Vagina (tissue), 2 donors: ENCODE measurements at places on chromosomes 1 and 21.

DNA sequence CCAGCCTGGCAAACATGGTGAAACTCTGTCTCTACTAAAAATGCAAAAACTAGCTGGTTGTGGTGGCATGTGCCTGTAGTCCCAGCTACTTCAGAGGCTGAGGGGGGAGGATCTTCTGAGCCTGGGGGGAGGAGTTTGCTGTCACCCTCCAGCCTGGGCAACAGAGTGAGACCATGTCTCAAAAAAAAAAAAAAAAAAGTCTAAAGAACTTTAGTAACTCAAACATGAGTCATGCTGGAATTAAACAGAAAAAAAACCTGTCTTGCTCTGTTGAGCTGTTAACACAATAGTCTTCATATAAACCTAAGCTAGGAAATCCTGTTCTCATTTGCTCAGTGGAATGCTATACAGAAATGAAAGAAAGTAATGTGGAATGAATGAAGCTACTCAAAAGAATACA lies 16.7 kb upstream of the DISP1 start:
- H3K27ac ChIP-seq = no peak overlapping the region
- no peaks in the 10 kb centered on the region for H3K4me1 ChIP-seq
- DNase-seq = no peak
- no peaks in the 10 kb centered on the region for H3K36me3 ChIP-seq
- H3K27me3 ChIP-seq = no peaks in the 10 kb centered on the region

GRCh38 chr1:21663248-21663950 lies 5.8 kb downstream of the RAP1GAP start:
- peaks cover 9% of the 10 kb centered on the region for H3K4me1 ChIP-seq
- H3K27me3 ChIP-seq = no peaks in the 10 kb centered on the region
- H3K27ac ChIP-seq = no peak overlapping the region
- no peak overlapping the region for H3K4me3 ChIP-seq
- H3K36me3 ChIP-seq = no peaks in the 10 kb centered on the region
- DNase-seq = no peak

DNA sequence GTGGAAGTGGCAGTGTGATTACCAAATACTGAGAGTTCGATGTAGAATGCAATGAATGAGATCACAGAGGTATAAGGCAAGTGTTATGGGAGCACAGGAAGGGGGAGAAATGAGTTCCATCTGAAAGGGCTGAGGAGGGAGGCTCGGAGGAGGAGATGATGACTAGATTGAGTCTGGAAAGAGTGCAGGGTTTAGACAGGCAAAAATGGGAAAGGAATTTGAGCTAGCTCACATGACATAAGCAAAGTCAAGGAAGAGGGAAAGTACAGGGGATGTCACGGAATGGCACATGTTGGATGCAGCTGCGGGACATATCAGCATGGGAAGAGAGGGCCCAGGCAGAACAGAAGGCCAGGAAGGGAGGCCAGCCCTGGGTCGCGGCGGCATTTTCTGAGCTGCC lies 132.7 kb downstream of the RUNX1 start:
- H3K27ac ChIP-seq = no peak overlapping the region
- H3K36me3 ChIP-seq = no peaks in the 10 kb centered on the region
- H3K27me3 ChIP-seq = no peaks in the 10 kb centered on the region
- H3K4me1 ChIP-seq = peaks cover 13% of the 10 kb centered on the region

DNA sequence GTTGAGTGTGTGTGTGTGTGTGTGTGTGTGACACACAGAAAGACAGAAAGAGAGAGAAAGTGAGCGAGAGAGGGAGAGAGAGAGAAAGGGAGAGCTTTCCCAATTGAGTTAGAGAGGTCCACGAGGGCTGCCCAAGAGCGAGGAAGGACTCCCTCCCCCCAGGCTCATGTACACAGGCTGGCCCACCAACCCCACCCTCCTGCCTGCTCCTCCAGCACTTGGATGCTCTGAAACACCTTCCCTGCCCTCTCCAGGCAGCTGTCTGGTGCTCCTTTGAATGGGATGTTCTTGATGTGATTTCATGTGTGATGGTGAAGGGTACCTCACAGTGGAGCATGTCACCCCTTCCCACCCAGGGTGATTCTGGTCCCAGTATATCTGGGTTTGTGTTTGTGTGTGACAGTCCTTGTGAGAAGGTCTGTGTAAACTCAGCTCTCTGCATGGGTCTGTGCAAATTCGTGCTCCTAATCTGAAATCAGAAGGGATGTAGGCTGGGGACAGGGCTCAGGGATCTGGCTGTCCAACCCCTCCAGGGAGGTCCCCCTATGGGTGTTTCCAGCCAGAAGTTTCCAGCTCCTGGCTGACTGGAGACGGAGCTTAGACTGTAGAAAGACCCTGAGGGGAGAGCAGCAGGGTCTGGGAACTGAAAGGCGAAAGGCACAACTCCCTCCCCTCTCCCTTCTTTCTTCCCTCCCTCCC lies 6.8 kb upstream of the PEAR1 start:
- H3K4me3 ChIP-seq = no peak overlapping the region
- no peaks in the 10 kb centered on the region for H3K27me3 ChIP-seq
- no peaks in the 10 kb centered on the region for H3K36me3 ChIP-seq
- DNase-seq = no peak

DNA sequence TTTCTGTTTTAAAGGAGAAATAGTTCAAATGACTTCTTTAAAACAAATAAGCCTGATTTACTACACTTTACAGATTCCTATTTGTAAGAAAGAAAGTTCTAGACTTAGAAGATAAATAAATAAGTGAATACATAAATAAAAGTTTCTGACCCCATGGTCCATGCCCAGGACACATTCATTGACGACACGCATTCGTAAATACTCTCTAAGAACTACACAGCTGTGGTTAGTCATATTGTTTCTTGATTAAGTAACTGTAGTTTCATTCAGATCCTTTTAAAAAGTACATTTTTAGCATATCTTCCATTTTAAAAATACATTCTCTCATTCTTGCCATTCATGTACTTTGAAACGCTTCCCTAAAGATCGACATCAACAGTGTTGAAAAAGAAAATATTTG lies 497.4 kb downstream of the SETD4 start:
- H3K4me3 ChIP-seq = no peak overlapping the region
- DNase-seq = no peak
- no peak overlapping the region for H3K27ac ChIP-seq
- H3K27me3 ChIP-seq = no peaks in the 10 kb centered on the region
- peaks cover 11% of the 10 kb centered on the region for H3K4me1 ChIP-seq
- H3K36me3 ChIP-seq = no peaks in the 10 kb centered on the region

DNA sequence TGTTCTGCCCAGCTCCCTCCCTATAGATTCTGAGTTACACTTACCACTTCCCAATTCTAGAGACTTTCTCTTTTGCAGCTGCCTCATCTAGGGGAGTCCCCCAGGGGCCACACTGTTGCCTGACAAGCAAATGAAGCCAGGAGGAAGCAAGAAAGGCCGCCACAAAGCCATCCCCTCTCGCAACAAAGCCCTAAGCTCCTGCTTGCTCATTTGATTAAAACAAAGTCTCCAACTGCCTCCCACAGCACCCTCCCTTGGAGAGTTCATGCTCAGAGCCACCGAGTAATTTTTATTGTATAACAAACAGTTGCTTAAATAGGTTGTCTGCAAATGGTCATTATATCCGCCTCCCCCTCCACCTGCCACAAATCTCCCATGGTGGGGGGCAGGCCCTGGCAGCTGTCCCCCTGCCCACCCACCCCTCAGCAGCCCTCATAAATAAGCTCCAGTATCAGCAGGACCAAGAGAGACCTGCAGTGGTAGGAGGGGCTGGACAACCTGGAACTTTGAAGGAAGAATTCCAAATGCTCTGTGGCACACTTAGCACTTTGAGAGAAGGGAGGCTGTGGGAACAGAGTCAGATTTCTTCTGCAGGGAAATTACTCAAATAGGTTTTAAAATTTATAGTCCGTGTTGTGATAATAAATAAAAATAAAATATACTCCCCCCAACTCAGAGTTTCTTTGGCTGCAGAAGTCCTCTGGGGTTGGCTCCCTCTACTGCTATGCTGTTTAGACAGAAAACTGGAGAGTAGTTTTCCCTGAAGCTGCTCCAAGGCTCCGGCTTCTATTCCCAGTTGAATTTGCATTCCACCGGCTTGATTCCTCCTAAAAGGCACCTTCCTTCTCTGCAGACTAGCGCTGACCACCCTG lies 237.5 kb downstream of the TTLL7 start:
- no peak overlapping the region for H3K4me3 ChIP-seq
- H3K27me3 ChIP-seq = no peaks in the 10 kb centered on the region
- H3K36me3 ChIP-seq = no peaks in the 10 kb centered on the region
- no peak overlapping the region for H3K27ac ChIP-seq
- H3K4me1 ChIP-seq = peaks cover 10% of the 10 kb centered on the region

DNA sequence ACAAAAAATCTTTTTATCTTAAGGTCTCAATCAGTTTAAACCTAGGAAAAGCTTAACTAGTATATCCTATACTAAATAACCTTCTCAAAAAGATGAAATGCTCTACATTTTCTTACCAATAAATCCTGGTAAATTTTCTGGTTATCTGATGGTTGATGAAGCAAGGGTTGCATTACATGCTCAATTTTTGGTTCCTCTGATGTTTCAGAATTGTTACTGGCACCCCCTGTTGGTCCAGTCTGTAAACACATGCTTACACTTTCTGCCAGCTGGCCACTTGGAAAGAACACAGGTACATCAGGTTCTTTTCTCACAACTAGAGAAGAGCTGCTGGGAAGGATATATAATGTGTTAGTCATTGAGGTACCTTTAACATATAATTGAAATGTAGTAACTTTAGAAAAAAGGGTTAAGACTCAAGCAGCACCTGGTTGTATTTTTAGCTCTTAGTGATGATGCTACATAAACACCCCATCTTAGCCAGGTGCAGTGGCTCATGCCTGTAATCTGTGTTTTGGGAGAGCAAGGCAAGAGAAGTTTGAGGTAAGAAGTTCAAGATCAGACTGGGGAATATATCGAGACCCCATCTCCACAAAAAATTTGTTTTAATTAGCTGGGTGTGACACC lies 30.9 kb upstream of the TAL1 start:
- H3K27me3 ChIP-seq = no peaks in the 10 kb centered on the region
- H3K4me1 ChIP-seq = no peaks in the 10 kb centered on the region
- no peaks in the 10 kb centered on the region for H3K36me3 ChIP-seq
- no peak for DNase-seq
- no peak overlapping the region for H3K4me3 ChIP-seq

DNA sequence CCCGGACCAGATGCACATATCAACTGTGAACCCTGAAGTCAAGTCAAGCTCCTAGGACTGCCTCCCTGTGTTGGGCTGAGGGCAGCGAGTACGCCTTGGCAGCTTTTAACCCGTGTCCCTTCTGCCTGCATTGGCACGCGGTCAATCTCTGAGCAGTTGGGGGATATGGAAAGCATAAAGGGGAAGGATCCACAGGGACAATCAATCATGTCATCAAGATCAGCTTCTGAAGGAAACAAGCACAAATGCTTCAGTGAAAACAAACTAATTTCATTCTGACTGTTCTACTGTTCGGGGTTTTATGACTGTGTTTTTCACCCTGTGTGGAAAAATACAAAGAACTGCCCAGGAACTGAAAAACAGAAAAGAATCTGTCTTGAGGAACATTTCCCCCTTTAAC lies 106.2 kb downstream of the RUNX1 start:
- H3K27me3 ChIP-seq = no peaks in the 10 kb centered on the region
- H3K4me1 ChIP-seq = peaks cover 5% of the 10 kb centered on the region
- no peak overlapping the region for H3K4me3 ChIP-seq
- H3K27ac ChIP-seq = no peak overlapping the region

- H3K36me3 ChIP-seq = no peaks in the 10 kb centered on the region
- no peak for DNase-seq
- H3K4me1 ChIP-seq = no peaks in the 10 kb centered on the region
- H3K27ac ChIP-seq = no peak overlapping the region
- H3K27me3 ChIP-seq = no peaks in the 10 kb centered on the region
These were observed 86.1 kb downstream of the DSCAM start for GRCh38 chr21:40760821-40761220.

GRCh38 chr1:18723701-18724411 lies 93.2 kb downstream of the PAX7 start:
- H3K4me1 ChIP-seq = no peaks in the 10 kb centered on the region
- DNase-seq = no peak
- H3K4me3 ChIP-seq = no peak overlapping the region
- no peaks in the 10 kb centered on the region for H3K36me3 ChIP-seq
- no peaks in the 10 kb centered on the region for H3K27me3 ChIP-seq
- H3K27ac ChIP-seq = no peak overlapping the region

DNA sequence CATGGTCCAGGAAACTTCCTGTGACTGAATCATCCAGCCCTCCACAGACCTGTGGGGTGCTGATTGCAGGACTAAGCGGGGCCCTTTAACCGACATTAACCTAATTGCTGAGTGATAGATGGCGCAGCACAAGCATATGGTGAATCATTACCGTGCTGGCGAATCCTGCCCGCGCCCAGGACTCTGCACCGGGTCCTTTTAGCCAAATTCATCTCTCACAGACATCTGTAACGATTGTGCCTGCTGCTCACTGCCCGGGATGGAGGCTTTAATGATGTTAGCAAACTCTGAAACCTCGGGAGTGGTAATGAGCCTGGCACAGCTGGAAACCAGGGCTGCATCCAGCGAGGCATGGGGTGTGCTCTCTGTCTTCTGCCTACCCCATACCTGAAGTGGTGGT lies 147.3 kb upstream of the CD34 start:
- no peaks in the 10 kb centered on the region for H3K27me3 ChIP-seq
- no peak for DNase-seq
- H3K4me3 ChIP-seq = no peak overlapping the region
- no peak overlapping the region for H3K27ac ChIP-seq
- no peaks in the 10 kb centered on the region for H3K4me1 ChIP-seq

DNA sequence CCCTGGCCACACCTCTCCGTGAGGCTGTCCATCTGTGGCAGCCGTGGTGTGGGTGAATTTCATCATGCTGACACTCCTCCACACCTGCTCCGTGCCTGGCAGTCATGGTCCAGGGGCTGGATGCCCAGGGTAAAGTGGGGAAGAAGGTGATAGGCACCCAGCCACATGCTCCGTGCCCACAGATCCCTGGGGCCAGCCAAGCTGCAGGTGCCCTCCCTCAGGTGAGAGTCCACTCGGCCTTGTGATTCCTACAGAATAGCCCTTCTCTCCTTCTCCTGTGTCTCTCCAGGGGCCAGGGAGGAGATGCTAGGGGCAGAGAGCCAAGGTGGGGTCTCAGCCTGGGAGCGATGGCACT lies 16.8 kb upstream of the POFUT2 start:
- no peak for DNase-seq
- peaks cover 53% of the 10 kb centered on the region for H3K4me1 ChIP-seq
- no peak overlapping the region for H3K27ac ChIP-seq

DNA sequence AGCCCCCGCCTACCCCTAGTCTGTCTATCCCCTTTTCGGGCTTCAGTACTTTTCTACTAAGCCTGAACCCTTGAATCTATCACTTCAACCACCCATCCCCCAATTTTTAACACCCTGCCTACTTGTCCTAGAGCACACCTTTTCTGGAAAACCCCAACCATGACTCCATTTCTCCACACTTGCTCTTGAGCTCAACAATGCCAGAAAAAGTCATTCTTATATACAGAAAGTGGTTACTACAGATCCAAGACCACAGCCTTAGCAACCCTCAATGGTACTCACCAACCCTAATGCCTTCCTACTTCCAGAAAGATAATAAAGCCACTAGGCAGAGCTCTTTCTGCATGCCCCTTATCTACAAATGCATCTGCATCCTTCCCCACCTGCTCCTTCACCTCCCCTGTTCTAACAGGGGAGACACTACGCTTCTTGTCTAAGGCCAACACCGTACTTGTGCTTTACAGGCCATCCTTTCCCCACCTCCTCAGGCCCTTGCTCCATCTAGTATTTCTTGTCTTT lies 41.2 kb downstream of the DMAP1 start:
- no peak for DNase-seq
- H3K27me3 ChIP-seq = no peaks in the 10 kb centered on the region
- H3K4me3 ChIP-seq = no peak overlapping the region
- H3K36me3 ChIP-seq = no peaks in the 10 kb centered on the region
